Suppressor macrophage treated with lipopolysaccharide for 1 hour (primary cell): ENCODE measurements at places on chromosomes 3 and 15.

- DNase-seq = peak; percentile 97
Measured at GRCh38 chr15:31263751-31264558, 62.7 kb upstream of the KLF13 start.

GRCh38 chr3:137764001-137764433 is at the start of gene SOX14:
SOX14 (plus strand) TSS chr3:137764315; CDS start chr3:137764785, 470 bp downstream.
- DNase-seq = no peak

DNA sequence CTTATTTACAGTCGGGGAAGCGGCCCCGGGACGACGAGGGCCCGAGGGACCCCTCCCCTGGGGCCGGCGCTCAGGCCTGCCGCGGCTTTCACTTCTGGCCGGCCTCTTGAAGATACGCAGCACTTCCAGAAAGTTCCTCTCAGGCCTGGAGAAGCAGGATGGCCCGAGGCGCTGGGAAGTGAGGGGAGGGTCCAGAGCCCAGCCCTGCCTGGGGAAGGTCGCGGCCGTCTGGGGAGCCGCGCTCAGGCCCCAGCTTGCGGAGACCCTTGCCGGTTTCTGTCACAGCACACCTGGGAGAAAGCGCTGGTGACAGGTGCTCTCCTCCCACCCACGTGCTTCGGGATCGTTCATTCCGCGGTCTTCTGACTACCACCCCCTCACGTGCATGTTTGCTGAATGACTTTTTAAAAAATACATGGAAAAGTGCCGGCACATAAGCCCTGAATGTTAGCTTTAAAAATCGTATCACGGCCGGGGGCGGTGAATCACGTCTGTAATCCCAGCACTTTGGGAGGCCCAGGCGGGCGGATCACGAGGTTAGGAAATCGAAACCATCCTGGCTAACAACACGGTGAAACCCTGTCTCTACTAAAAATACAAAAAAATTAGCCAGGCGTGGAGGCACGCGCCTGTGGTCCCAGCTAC is 727 bp upstream of the TM2D3 start:
- DNase-seq = no peak

- no peak for DNase-seq
Measured at GRCh38 chr15:73515527-73515926, 72.6 kb downstream of the REC114 start.

- no peak for DNase-seq
Measured at GRCh38 chr15:28907338-28907960, 21.7 kb downstream of the APBA2 start.
